K562 (cell line): ENCODE measurements at places on chromosomes 1 and 21. TPM values are rescaled to one million over a fixed set of nuclear protein-coding genes. Genes with fewer than 3 reads are reported as not detected.

Gene HAO2
- not detected in 2 replicates for total RNA-seq

Gene MLLT11
- total RNA-seq = 19.4 and 20.5 TPM in 2 replicates

Gene GJA9
- total RNA-seq = not detected in 2 replicates

Gene TYW3
- 32.2 and 33.9 TPM in 2 replicates for total RNA-seq
